ENCODE measurements at places on chromosomes 12 and 14.

DNA sequence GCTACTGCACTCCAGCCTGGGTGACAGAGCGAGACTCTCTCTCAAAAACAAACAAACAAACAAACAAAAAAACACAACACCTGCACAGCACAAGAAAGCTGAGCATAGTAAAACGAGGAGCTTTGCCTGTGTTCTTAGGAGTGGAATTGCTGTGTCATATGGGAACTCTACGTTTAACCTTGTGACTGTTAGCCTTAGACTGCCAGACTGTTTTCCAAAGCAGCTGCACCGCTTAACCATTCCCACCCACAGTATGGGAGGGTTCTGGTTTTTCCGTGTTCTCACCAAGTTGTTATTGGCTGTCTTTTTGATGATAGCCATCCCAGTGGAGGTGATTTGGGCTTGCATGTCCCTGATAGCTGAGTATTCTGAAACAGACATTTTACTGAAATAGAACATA, 9.2 kb downstream of the WNT5B start:
- no peak for DNase-seq

DNA sequence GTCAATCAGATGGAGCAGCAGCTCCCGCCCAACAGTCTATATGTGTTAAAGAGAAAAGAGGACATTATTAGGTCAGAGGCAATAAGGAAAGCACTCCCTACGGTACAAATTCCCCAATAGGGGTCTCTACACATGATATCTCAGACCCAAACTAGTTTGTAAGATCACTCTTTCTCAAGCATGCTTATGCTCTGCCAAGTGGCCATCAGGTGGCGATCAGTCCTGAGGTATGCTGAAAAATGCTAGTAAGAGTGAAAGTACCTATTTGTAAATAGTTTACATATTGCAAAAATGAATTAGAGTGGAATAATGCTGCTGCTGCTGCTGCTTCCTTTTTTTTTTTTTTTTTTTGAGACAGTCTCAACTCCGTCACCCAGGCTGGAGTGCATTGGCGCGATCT, 61.0 kb downstream of the CPM start:
- DNase-seq: no peak

DNA sequence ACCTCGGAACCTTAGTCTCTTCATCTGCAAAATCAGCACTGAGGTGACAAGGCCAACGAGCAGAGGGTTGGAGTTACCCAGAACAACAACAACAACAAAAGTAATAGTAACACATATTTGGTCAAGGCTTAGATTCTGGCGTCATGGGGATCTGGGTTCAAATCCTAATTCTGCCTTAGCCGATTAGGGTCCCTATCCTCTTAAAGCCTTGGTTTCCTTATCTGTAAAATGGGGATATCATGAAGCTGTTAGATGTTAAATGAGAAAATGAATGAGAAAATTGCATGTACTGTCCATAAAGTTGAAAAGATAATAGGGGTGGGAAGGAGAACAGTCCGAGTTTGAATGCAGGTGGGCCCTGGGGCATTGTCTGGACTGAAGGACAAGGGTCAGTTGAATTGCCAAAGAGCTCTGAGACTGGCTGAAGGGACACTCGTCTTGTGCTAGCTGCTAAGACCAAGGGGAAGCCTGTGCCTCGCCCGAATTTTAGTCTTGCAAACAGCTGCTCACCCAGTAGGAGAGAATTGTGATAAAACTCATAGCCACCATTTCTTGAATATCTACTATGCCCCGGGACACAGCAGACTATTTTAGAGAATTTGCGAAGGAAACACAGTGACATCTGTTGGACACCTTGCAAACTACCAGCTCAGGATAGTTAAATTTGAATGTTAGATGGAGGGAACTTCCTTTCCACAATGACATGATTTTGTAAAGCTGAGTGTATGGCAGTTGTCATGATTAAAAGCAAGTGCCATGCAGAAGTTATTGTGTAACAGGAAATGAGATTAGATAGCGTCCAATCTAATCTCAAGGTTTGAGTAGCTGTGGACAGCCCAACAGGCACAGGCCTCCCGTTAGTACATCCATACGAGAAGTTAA, 6.8 kb upstream of the HNF1A start:
- DNase-seq: peak; percentile 15

GRCh38 chr12:59597385-59597781, 1.6 kb downstream of the SLC16A7 start:
- DNase-seq: peak; percentile 92

DNA sequence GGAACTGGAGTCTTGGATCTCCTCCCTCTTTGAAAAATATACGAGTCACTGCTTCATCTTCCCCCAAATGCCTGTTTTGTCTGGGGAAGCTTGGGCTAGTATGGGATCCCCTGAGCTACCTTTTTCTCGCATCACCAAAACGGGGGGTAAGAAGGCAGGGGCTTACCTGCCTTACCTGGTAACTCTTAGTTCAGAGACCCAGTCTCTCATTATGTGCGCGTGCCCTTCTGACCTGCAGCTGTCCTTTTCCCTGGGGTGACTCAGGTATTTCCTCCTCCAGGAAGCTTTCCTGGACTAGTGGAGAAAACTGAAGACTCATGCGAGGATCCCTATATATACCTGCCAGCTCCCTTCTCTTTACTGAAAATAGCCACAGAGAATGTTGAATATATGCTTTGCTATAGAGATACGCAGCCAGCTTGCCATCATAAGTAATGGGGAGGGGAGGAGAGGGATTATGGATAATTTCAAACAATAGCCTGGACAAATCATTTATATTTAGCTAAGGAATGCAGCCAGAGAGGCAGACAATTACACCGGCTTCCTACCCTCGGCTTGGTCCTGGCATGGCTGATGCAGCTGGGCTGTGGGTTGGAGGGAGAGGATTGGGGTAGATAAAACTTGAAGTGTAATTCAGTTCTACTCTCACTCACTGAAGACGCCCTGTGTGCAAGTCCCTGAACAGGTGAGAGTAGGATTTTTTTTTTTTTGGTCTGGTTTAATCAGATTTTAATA, 1.1 kb downstream of the TSPAN9 start:
- no peak for DNase-seq

GRCh38 chr14:100698666-100699448, 27.8 kb upstream of the DLK1 start:
- DNase-seq: no peak

GRCh38 chr12:117026343-117026742, 72.9 kb downstream of the TESC start:
- DNase-seq: no peak

DNA sequence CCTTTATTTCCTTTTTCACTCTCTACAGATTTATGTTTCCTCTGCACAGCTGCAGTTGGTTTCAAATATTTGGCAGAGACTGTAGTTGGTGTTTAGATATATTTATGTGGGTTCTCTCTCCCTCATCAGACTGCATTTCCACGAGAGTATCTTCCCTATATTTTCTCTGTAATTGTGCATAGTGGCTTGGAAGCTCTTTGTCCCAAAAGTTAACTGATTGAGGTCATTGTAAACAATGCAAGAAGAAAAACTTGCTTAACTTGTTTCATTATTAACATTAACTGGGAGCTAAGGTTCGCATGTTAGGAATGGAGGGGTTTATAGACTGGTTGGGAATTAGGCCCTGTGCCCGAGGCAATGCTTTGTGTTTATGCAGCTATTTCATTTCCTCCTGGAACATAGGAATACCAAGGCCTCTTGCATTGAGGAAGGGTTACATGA, 216.9 kb upstream of the HMGA2 start:
- no peak for DNase-seq

GRCh38 chr12:42135259-42135814, 9.3 kb downstream of the GXYLT1 start:
- no peak for DNase-seq

GRCh38 chr14:71208702-71209357, 301.6 kb downstream of the PCNX1 start:
- DNase-seq: no peak
